ENCODE measurements at places on chromosomes 16 and 17.

DNA sequence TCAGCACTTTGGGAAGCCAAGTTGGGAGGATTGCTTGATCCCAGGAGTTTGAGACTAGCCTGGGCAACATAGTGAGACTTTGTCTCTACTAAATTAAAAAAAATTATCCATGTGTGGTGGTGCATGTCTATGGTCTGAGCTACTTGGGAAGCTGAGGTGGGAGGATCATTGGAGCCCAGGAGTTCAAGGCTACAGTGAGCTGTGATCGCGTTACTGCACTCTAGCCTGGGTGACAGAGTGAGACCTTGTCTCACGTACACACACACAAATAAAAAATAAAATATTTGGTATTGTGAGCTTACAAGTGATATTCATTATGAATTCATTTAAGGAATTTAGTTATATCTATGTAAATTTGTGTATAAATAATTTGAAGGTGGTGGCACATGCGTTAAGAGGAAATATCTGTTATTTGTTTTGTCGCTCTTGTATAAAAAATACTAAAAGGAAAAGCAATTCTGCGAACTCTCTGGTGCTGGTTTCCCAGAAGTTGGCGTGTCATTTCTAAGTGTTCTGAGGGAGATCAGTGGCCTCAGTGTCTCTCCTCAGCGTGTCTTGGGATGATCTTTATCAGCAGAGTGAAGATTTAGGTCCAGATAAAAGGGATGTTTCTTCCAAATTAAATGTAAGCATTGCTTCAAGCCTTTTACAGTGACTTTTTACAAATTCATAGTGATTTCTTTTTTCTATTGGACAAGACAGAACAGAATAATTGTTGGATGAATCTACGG is 187.6 kb downstream of the FTO start:
- DNase-seq, result no peak

- DNase-seq, result no peak
These were observed 6.4 kb upstream of the ITGAX start for GRCh38 chr16:31348579-31348978.

- no peak for DNase-seq
These were observed 37.6 kb upstream of the CNEP1R1 start for GRCh38 chr16:49987381-49987780.

- no peak for DNase-seq
These were observed 42.7 kb upstream of the SMPD3 start for GRCh38 chr16:68490829-68491575.

GRCh38 chr16:30715750-30716445 is 16.9 kb downstream of the SRCAP start:
- peak; percentile 56 for DNase-seq

DNA sequence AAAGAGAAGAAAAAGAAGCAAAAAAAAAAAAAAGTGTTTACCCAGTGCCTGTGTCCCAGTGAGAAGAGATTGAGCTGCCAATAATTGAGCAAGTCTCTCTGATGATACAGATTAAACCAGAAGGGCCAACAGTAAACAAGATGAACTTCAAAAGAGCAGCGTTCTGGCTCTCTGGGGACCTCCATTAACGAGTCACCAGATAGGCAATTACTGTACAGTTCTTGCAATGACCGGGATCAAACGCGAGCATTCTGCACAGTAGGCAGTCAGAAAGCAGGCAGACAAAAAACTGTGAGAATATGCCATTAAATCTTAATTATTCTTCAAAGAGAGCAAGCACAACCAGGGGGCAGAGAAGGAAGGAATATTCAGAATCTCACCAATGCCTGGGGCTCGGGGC is 626.1 kb downstream of the TMEM114 start:
- DNase-seq, result no peak

- no peak for DNase-seq
These were observed 150.3 kb upstream of the CORO6 start for GRCh38 chr17:29772981-29773380.

DNA sequence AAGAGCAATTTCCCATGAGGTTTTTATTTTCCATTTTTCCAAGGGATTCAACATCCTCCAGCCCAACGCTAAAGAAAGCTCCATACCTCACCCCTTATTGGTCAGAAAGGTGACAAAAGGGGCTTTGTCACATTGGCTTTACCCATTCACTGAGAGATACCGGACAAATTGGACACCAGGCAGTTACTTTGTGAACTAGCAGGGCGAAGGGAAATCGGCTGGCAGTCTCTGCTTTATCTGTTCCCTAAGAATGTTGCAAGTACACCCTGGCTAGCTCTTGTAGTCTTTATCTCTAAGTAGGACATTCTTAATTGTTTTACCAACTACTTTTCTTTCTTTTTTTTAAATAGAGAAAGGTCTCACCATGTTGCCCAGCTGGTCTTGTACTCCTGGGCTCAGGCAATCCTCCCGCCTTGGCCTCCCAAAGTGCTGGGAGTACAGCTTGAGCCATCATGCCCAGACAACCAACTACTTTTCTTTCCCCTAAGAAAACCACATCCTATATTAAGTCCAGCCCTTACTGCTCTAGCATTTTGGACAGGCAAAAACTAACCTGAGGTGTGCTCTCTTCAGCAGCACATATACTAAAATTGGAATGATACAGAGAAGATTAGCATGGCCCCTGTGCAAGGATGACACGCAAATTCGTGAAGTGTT is 16.8 kb downstream of the PRPSAP1 start:
- DNase-seq, result no peak

DNA sequence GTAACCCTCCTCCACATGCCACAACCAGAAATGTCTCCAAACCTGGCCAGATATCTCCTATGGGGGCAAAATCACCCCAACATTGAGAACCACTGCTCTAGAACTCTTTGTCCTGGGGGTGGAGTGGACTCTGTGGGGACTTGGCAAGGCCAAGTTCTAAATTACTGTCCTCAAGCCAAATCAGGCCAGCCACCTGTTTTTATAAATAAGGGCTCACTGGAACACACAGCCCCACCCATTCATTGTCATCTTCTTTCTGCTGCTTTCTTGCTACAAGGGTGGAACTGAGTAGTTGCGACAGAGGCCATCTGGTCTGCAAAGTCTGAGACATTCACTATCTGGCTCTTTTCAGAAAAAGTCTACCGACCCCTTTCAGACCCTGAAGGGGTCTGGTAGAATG is 26.8 kb upstream of the TMEM220 start:
- no peak for DNase-seq

- no peak for DNase-seq
These were observed 4.7 kb downstream of the PAFAH1B1 start for GRCh38 chr17:2598166-2598565.

DNA sequence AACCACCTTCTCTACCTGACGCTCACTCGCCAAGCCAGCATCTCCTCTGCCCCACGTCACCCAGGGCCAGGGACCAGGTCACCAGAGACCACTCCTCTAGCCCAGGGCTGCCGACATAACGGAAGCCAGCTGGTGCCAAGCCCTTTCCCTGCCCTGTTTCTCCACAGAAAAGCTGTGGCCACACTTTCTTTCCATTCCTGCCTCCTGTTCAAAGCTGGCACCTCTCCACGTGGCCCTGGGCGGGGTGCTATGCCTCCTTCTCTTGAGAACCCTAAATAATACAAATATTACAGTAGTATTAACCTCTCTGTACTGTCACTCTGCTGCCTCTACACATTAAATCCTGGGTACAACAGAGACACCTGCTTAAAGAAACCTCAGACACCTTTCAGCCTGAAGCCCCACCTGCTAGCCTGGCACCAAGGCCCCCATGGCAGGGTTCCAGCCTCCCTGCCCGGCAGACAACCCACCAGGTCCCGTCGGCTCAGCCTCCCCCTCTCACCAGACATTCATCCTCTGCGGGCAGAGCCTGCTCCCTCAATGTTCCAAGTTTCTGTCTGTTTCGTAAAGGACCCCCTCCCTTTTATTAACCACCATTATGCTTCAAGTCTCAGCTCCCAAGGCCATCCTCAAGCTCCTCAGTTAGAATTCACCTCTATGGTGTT is 62.3 kb downstream of the TIMM22 start:
- no peak for DNase-seq

DNA sequence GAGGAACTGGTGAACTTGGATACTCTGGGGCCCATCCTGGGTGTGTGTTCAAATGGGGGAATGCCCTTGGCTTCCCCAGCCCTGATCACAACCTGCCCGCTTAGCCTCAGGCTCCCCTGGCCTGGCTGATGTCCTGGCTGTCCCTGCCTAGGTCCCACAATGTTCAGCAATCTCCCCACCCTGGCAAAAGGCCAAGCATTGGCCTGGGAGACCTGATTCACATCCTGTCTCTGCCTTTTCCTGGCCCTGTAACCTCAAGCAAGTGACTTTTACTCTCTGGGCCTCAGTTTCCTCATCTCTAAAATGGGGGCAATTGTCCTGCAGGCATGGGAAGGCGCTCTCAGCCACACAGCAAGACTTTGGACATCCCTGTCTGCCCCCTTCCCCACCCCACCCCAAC is 14.4 kb downstream of the CPNE2 start:
- DNase-seq, result peak; percentile 41

- DNase-seq, result no peak
These were observed 128.4 kb downstream of the ENGASE start for GRCh38 chr17:79203016-79203415.

- no peak for DNase-seq
These were observed 56.7 kb upstream of the SIAH1 start for GRCh38 chr16:48441863-48442279.

GRCh38 chr16:10868104-10868595 is 8.9 kb upstream of the CIITA start:
- no peak for DNase-seq

DNA sequence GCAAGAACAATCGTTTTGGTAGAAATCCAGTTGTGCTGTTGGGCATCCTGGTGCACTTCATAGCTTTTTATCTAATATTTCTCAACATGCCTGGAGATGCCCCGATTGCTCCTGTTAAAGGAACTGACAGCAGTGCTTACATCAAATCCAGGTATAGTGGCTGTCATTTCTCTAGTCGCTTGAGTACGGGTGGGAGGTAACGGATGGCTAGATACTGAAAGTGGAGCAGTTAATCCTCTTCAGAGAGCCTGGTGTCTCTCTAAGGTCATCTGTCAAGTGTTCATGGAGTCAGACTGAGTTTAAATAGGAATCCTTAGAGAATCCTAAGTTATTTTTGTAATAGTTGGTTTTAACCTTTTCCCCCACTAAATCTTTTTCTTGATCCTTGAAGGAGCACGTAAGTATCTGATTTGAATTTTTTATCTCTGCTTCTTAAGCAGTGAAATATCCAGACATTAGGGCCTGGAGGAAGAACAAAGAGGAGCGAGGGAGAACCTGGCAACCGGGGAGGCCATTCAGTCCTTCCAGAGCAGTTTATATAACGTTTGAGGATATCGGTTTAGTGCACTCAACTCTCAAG is 37.2 kb downstream of the MFSD11 start:
- DNase-seq, result no peak

GRCh38 chr17:4903051-4903818 is at the start of gene CHRNE:
Gene CHRNE, minus strand, starts transcription at chr17:4903098. Its CDS starts 35 bp downstream, at chr17:4903063.
- DNase-seq, result peak; percentile 68

- no peak for DNase-seq
These were observed 30.0 kb downstream of the USP32 start for GRCh38 chr17:60361889-60362288.

GRCh38 chr17:58384897-58385296 is 32.4 kb downstream of the RNF43 start:
- no peak for DNase-seq

Data from BE2C (cell line).